ENCODE measurements at places on chromosomes 3 and 15.

DNA sequence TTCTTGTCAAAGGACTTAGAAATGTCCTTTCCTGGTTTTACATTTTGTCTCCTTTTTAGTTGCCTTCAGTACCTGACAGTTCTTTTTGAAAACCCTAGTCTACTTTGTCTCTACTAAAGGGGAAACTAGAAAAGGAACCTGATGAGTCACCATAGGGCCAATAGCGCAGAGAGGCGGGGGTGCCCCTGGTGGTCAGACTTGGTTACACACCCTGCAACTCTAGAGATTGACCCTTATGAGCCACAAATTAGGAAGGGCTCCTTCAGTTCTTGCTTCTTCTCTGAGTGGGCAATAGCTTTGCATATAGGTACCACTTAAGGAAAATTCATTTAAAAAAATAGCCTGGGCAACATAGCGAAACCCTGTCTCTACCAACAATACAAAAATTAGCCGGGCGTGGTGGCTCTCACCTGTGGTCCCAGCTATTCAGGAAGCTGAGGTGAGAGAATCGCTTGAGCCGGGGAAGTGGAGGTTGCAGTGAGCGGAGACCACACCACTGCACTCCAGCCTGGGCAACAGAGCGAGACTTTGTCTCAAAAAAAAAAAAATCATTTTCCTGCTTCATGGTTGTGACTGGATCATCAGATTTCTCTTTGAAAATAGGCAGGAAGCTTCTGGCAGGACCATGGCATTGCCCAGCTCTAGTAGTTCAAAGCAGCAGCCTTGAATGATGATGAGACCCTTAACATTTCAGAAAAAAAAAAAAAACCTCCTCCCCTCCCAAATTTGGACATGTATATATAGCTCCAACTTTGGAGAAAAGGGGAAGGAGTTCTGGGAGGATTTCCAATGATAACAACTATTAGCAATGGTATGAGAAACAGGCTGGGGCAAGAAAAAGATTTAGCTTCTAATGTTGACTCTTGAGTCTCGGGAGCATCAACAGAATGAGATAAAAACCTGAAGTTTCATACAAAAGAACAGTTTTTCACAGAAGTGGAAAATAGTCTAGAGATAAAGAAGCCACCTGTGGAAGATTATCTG lies 45.2 kb upstream of the RASA2 start:
- DNase-seq = peak; percentile 84

DNA sequence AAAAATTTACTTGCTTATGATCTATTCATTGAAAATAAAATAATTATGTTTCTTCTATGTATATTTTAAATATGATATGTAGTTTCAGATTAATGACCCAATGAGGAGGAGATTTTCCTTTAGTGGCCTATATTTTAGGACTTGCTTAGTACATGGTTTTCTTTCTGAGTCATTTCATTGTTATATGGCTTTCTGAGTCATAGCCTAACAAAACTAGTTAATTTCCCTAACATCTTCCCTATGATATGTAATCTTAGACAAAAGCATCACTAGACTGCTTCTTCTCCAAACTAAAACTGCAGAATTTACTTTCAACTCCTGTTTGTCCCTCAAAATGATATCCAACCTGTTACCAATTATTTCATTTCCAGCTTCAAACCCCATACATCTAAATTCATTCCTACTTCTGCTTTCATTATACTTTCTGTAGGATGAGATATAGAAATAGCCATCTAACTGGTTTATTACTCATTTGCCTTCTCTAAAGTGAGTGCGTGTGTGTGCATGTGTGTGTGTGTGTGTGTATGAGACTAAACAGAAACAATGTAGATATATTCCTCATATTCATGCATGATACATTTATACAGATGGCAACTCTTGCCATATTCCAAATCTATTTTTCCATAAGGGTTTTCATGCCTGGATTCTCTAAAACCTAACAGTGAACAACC lies 915.0 kb upstream of the GBE1 start:
- DNase-seq = no peak

DNA sequence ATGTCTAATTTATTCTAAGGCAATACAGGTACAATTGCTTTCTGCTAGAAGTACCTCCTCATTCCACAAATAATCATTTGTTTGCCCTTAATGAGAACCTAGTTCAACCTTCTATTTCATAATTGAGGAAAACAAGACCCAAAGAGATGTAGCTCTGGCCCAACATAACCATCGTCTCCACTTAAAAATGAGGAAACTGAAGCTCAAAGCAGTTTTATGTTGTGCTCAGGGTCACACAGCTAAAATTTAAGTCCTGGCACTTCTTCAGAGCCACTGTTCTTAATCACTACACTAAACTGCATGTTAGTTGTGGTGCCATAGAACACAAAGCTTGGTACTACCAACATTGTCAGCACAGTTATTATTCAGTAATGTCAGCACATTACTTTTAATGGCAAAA lies 108.0 kb downstream of the SERPINI1 start:
- DNase-seq = no peak

- no peak for DNase-seq
Observed at GRCh38 chr3:53768478-53769459, 77.5 kb downstream of the CHDH start.

DNA sequence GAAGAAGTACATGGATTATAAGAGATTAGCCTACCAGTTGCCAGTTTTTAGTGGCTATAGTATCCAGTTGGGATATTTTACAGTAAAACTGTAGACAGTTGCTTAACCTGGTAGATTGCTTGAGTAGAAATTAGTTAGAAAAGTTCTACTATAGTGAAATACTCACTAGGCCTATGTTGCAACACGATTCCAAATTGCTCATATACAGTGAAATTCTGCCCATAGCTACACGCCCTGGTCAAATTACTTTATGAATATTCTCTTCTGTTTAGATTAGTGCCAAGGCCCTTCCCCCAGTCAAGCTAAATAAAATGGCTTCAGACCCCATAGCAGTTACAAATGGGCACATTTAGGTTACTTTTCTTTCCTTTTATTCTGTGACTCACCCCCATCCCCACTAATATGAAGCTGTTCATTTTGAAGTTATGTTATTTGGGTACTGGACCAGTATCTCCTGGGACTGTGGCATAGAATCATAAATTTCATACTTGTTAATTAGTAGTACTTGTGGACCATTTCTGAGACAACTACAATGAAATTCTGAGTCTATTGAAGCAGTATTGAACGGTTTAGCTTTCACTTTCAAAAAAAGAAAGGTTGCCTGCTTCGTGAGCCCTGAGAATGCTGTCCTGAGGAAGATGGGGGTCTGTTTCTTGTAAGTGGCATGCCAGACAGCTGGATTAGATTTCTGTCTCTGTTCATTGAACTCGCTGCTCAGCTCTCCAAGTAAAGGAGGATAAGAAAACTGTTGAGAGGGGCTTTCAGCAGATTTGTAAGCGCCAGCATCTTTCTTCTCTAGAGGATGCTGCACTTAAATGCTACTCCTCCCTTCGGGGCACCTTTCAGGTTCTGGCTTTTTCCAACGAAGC lies 65.8 kb upstream of the CFAP20DC start:
- no peak for DNase-seq

DNA sequence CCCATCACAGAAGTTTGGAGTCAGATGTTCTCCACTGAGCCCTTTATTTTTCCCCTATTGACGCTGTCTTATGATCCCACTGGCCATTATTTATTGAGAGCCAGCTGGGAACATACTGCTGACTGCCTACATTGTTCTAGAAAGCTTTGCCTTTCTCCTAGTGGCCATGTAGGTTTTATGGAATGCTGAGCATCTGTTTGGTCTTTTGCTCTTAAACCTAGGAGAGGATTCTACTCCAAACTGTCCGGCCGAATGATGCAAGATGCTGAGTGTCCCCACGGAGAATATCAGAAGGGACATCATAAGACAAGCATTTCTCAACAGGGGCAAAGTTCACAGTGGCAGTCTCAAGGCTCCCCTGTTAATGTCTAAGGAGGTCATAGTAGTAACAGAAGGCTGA lies 171.4 kb downstream of the ARRDC4 start:
- DNase-seq = no peak

DNA sequence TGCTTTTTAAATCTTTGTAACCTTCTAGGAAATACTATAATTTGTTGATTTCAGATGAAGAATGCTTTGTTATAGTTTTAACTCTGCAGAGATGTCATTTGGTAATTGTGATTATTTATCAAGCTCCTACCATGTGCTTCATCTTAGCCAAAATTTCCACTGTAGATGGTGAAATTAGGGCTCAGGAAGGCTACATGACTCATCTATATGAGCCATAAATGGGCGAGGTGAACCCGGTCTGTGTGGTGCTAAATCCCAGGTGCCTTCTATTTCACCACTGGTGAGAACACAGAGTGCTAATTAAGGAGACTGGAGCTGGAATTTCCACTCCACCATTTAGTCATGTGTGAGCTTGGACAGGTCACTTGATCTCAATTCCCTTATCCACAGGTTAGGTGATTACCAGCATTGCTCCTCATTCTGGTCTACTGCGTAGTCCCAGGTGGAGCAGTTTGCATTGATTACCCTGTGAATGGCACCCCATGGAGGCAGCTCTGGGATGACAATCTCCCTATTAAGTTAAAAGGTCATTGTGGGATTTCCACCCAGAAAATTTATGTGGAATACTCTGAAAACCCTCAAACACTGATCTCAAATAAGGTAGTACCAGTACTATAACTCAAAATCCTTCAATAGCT lies 2.8 kb upstream of the CCR3 start:
- no peak for DNase-seq

- no peak for DNase-seq
Observed at GRCh38 chr3:129595544-129596193, 10.8 kb downstream of the PLXND1 start.

DNA sequence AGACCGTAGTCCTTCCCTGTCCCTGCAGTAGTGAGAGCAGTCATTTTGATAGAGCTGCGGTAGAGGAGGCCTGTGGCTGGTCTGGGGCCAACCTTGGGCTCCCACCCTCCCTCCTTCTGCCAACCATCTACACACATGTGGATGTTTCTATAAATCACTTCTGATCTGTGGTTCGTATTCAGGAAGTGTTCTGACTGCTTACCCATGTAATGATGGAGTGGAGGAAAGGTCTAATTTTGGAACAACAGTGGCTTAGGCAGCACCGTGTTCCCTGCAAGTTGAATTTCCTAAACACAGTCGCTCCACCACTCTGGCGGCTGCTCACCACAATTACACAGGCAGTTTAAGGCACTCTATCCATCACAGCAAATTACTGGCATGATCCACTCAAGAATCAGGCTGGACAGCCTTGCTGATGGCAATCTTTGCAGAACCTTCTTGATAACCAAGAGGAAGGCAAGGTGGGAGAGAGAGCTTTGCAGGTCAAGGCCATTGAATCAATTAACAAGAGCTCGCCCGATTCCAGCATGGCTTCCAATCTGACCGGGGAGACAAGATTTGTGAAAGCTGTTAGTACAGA lies 104.7 kb upstream of the VEPH1 start:
- DNase-seq = no peak

- DNase-seq = no peak
Observed at GRCh38 chr15:37081983-37082382, 18.4 kb downstream of the MEIS2 start.

DNA sequence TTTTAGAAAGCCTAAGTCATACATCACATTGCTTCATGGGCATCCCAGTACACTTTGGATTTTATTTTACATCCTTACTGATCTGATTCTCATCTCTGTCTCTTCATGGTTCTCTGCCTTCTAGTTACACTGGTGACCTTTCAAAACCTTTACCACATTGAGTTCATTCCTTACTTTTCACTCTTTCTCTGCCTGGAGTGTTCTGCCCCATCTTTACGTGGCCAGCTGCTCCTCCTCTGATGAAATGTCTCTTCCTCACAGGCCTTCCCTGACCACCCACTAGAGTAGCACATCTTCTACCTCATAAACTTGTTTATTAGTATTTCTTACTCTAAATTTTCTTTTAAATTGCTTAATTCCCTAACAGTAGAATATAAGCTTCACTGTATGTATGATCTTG lies 17.7 kb downstream of the CTNNB1 start:
- DNase-seq = no peak

GRCh38 chr3:66778107-66778506 lies 220.0 kb upstream of the KBTBD8 start:
- DNase-seq = no peak

DNA sequence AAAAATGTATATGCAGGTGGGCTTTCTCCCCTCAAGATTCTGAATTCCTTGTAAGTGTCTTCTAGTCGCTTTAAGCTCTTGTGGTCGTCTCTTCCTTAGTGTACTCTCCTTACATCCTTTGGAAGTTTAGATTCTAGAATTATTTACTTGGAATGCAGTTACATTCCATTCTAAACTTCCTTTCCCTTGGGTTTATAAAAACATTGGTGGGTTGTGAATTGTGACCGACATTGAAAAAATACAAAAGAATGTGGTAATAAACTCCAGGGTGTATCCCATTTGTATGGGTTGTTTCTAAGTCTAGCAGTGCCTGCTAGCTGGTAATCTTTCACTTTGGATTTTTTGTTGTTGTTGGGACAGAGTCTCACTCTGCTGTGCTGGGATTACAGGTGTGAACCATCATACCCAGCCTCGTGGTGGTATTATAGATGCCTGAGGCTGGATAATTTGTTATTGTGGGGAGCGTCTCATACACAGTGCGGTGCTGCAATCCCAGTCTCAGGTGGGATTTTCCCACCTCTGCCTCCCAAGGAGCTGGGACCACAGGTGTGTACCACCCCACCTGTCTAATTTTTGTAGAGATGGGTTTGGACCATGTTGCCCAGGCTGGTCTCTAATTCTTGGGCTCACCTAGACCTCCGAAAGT lies 9.1 kb downstream of the CHD2 start:
- no peak for DNase-seq

GRCh38 chr3:47476644-47477199 lies 981 bp upstream of the SCAP start:
- no peak for DNase-seq

DNA sequence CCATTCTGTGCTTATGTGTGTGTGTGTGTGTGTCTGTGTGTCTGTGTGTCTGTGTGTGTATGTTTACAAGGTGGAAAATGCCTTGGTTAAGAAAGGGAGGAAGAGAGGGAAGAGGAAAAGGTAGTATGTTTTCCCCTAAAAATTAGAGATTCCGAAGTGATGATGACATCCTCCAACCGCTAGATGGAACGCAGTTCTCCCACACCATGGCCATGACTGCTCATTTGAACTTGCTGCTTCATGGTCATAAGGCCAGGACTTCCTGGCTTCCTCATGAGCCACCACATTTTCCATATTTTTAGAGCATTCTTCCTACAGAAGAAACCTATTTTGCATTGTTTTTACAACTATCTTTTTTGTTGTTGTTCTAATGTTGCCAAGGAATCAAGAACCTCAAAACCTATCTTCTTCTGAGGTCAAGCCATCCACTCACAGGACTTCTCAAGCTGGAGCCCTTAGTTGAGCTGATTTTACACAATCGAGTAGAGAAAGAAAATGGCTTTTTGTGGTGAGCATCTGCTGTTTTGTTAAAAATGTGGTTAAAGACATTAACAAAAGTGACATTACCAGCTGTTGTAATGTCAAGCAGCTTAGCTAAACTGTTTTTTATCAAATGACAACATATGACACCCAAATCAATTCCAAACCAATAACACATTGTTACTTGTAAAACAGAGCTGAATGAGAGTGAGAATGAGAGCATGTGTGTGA lies 1091.0 kb downstream of the FHIT start:
- DNase-seq = no peak

DNA sequence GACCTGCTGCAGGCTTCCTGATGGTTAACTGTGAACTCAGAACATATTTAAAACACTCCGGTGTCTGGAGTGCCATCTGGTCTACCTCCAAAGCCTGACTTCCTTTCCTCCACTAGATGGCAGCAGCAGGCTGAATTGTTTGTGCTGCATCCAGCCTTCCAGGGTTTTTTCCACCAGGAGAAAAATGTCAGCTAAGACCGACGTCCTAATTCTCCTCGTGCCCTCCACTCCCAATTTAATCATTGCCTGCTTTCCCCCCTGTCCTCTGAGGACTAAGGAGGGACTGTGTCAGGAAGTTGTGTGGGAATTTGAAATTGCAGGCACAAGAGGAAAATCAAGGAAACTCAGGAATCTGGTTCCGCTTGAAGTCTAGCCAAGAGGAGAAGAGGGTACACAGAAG lies 165.2 kb upstream of the UMPS start:
- DNase-seq = peak; percentile 54

Data from CD4-positive, alpha-beta T cell treated with Interleukin-6 for 4 hours (primary cell).